ENCODE measurements at places on chromosomes 3 and 15.

- no peak for DNase-seq
Observed at GRCh38 chr15:77966540-77967234, 110.8 kb downstream of the TBC1D2B start.

- DNase-seq: no peak
Observed at GRCh38 chr15:64507845-64508244, 47.5 kb downstream of the ZNF609 start.

- no peak for DNase-seq
Observed at GRCh38 chr3:159978353-159978752, 10.3 kb upstream of the IL12A start.

GRCh38 chr15:33001926-33002325 is 192.6 kb downstream of the FMN1 start:
- no peak for DNase-seq

GRCh38 chr3:190180268-190180667 is 59.6 kb upstream of the P3H2 start:
- DNase-seq: no peak

DNA sequence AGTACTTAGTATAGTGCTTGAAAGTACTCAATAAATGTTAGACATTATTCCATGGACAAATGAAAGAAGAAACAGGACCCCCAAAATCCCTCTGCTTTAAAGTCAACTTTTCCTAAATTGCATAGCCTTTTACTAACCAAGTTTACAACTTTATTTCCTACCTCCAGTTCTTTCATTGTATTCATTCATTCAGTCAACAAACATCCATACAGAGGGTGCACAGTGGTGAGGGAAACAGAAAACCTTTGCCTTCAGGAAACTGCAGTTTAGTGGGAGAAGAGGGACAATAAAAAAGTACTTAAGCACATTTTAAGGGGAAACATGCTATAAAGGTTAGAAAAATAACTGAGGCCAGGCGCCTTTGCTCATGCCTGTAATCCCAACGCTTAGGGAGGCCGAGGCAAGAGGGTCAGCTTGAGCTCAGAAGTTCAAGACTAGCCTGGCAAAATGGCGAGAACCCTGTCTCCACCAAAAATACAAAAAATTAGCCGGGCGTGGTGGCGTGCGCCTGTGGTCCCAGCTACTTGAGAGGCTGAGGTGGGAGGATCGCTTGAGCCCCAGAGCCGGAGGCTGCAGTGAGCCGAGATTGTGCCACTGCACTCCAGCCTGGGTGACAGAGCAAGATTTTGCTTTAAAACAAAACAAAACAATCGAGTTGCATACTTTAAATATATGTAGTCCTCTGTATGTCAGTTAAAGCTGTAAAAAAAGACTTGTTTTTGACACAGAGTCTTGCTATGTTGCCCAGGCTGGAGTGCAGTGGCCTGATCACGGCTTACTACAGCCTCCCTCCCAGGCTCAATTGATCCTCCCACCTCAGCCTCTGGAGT is 1.1 kb upstream of the DENND4A start:
- DNase-seq: no peak

GRCh38 chr3:139052802-139053600 is 8.3 kb upstream of the PRR23C start:
- no peak for DNase-seq

- DNase-seq: no peak
Observed at GRCh38 chr15:52912172-52912571, 122.0 kb upstream of the ONECUT1 start.

DNA sequence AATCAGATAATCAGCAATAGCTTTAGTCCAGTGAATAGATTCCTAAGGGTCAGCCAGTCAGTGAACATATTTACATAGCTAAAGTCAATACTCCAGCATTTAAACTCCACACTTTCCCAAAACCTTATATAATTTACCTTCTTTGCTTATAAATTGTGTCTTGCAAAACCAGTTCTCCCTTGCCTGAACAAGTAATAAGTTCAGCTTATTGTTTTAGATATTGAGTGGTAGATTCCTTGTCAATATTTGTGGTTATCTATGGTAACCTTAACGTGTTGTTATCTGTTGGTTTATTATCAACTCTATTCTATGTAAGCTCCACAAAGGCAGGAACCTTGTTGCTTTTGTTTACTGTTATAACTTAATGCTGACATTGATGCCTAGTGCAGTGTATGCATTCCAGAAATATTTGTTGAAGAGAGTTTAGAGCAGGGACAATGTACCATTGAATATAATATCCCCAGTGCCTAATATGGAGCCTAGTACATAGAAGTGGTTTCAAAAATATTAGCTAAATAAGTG is 24.0 kb downstream of the PLSCR5 start:
- no peak for DNase-seq

DNA sequence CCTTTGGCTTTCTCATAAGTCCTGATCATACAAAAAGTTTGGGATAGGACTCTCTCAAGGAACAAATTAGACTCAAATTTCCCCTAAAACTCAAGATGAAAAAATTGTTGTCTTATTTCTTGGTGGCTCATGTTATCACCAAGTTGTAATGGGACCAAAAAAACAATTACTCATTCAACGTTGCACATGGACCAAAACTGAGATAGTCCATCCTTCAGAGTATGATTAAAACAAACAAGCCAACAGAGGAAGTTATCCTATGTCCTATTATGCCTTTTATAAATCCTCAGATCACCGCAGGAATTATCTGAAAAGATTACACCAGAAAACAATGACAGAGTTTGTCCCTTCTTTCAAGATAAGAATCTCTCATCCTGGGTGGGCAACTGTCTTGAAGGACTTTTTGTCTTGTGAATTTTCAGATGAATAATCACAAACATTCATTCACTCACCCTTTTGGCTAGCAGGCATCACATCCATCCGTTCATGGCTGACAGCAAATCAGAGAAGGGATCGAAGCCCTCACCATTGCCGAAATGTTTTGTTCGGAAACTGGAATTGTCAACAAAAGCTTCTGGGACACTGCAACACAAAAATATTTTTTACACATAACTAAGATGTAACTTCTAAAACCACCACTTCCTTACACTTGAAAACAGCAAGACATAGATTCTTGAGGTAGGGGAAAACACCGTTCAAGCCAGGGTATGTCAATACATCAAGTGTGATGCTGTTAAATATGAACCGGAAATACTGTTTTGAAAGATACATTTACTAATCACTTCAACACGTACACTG is 90.4 kb downstream of the FOXP1 start:
- no peak for DNase-seq

DNA sequence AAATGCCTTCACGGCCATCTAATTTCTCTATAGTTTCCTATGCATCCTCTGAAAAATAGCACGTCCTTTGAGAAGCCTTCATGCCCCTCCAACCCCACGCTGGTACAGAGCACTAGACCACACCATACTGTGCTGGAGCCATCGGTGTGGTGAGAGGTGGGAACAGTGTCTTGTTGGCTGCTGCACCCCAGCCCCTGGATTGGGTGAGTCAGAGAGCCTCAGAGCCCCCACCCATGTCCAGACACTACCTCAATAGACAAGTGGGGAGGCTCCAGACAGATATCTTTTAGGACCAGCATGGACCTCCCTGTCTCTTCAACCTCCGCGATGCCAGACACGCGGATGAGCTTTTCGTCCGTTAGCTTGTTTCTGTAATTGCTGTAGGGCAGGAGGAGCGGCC is 12.1 kb upstream of the TGM5 start:
- no peak for DNase-seq

- no peak for DNase-seq
Observed at GRCh38 chr15:85770096-85771041, 24.4 kb downstream of the KLHL25 start.

GRCh38 chr3:44439499-44440295 is 37.8 kb downstream of the ZNF445 start:
- DNase-seq: peak; percentile 93

DNA sequence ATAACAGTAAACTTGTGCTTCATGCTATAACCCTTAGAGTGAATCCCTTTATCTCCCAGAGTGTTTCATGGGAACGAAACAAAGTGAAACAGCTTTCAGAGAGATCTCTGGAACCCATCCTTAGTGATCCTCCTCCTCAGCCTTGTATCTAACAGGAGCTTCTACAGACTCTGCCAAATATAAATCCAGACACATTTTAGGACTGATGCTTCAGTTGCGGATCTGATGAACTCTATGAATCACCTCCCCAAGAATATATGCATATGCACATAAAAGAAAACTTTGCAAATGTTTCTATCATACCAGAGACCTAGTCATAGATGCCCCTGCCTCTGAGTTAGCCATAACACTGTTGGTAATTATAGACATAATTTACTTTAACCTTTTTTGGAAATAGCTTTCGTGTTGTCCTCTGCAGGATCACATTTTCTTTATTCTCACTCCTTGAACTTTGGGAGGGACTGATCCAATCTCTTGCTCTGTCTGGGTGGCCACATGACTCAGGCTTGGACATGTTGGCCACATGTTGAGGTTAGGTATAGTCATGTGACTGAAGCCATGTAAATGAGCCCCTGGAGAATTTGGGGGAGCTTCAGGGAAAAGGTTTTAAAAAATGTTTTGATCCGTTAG is 306.4 kb upstream of the CNTN3 start:
- DNase-seq: no peak

GRCh38 chr3:169328471-169328870 is 335.0 kb downstream of the MECOM start:
- no peak for DNase-seq

DNA sequence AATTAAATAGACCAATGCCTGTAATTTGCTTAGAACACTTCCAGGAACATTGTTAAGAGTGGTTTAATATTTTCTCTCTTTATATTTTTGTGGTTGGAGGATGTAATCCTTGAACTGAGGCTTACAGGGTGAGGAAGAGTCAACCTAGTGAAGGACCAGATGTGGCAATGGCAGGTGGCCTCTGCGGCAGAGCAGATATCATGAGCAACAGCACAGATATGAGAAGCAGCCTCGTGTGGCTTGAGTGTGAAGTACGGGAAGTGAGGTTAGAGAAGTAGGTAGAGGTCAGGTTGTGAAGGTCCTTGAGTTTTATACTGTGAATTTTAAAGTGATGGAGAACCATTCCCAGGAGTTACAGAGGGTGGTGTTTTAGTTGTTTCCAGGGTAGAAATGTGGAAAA is 417.6 kb upstream of the SUCLG2 start:
- DNase-seq: no peak

GRCh38 chr3:60953351-60953750 is 297.9 kb downstream of the FHIT start:
- no peak for DNase-seq

DNA sequence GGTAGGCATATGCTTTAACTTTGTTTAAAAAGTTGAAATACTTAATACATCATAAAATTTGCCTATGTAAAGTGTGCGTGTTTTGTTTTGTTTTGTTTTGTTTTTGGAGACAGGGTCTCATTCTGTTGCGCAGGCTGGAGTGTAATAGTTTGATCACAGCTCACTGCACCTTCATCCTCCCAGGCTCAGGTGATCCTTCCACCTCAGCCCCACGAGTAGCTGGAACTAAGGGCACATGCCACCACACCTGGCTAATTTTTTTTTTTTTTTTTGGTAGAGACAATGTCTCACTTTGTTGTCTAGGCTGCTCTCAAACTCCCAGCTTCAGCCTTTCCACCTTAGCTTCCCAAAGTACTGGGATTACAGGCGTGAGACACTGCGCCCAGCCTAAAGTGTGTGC is 42.5 kb downstream of the RAB7A start:
- no peak for DNase-seq

GRCh38 chr15:88480981-88481380 is 13.5 kb downstream of the MRPS11 start:
- DNase-seq: no peak

DNA sequence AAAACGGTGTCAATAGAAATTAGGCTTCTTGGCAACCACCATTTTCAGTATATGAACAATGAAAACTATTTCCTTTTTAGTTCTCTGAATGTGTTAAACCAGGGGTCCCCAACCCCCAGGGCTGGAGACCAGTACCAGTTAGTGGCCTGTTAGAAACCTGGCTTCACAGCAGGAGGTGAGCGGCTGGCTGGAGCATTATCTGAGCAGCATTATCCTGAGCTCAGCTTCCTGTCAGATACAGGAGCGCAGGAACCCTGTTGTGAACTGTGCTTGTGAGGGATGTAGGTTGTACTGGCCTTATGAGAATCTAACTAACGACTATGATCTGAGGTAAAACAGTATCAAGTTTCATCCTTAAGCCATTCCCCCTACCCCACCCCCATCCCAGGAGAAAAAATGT is 328.7 kb downstream of the ZBBX start:
- DNase-seq: no peak

- no peak for DNase-seq
Observed at GRCh38 chr3:31225923-31226322, 306.8 kb upstream of the STT3B start.

- DNase-seq: no peak
Observed at GRCh38 chr3:100518983-100519382, 26.6 kb downstream of the TMEM45A start.

- no peak for DNase-seq
Observed at GRCh38 chr15:59570315-59570714, 41.3 kb upstream of the GCNT3 start.

GRCh38 chr15:57792724-57793449 is 86.4 kb downstream of the POLR2M start:
- DNase-seq: no peak

DNA sequence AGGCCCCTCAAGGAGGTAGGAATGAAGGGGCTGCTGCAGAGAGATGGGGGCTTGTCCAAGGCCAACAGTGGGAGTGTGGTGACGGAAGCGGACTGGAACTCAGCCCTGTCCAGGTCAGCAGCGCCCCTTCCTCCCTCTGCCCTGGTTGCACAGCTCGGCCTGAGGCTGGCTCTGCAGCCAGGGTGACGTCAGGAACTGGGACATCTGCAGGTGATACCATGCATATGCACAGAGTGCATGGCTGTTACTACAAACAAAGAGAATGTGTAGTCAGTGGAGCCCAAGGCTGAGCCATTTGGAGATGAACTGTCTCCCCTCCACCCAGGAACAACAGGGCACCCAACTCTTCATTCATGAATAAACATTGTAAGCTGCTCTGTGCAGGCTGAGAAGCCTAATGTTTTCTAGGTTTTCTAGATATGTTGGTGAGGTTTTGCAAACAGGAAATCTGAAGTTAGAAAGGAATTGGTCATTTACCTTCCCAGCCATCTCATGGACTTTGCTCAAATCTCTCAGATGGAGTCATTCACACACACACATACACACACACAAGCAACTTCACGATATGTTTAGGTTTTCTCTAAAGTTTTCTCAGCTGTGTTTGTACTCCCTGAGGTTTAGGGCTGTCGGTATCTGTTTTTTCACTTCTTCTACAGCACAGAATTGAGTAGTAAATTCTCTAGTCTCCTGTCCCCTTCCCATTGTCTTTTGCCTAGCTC is 117.2 kb downstream of the TLE3 start:
- no peak for DNase-seq

GRCh38 chr3:45528429-45528828 is 66.1 kb upstream of the LIMD1 start:
- no peak for DNase-seq

GRCh38 chr3:143203848-143204247 is 84.3 kb downstream of the CHST2 start:
- DNase-seq: no peak
